Effector CD8-positive, alpha-beta T cell (primary cell): ENCODE measurements at places on chromosomes 4 and X.
A peak's percentile ranks its signal among the peaks of the same experiment; 100 is the strongest.

DNA sequence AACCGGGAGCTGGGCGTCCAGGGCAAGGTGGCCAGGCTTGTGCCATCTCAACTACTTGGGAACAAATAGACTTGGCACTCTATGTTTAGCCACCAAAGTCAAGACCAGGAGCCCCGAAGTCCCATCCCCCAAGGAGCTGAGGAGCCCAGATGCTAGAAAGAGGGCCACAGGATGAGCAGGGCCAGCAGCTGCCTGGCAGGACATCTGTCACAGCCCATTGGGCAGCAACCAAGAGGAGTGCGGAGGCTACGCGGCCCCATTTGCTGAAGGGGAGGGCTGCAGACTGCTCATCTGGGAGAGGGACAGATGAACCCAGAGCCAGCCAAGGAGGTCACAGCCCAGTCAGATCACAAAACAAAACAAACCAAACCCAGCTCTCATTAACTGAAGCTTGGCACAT is 22.9 kb upstream of the SOWAHD start:
- no peak for DNase-seq

DNA sequence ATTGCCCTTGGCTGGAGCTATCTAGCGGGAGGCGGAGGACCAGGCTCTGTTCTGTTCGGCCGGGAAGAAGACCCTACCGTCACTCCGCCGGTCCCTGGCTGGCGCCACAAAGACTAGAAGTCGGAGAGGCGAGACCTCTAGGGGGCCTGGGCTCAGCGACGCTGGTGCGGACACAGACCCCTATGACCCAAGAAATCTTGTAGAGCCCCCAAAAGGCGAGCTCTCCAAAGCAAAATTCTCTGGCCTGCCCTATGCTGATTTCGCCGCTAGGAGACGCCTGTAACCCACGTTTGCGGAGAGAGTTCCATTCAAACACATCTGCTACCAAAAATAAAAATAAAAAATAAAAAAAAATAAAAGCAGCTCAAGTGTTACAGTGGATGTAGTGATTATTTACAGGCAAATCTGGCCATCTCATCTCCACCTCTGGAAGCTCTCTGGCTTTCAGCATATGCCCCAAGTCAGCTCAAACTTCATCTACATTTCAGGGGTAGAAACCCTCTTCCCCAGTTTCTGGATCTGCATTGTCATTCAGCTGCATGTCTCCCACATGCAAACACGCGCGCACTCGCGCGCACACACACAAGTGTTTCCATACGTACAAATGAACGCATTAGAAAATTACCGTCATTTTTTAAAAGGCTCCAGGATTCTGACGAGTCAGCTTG is 2.4 kb upstream of the PCDH10 start:
- no peak for DNase-seq

GRCh38 chrX:33307911-33308354 is 96.6 kb upstream of the DMD start:
- no peak for DNase-seq

DNA sequence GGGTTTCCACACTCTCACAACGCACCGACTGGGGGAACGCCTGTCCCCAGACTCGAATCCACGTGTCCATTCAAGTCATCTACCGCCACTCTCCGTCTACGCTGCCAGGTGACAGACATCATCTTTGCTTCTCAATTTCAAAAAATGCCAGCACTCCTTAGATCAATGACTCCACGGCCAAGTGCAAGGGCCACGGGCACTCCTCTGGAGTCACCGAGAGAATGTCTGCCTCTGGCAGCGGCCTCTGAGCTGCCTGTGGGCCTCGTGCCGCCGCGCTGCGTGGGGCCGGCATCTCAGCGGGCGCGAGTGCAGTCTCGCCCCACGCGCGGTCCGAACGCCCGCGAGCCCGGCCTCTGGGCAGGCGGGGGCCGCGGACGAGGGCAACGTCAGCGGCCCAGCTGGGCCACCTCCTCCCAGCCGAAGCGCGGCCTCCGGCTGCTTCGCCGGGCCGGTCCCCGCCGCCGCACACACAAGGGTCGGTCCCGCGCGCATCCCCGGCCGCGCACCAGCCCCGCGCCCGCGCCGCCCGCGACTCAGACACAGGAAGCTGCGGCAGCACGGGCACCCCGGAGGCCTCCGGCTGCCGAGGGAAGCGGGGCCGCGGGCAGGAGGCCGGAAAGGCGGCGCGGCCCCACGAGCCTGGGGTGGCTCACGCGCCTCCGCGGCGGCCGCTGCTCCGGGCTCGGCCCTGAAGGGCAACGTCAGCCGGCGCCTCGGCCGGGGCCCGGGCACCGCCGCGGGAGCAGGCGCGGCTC is 450 bp downstream of the ACSL1 start:
- DNase-seq, result peak; percentile 28

DNA sequence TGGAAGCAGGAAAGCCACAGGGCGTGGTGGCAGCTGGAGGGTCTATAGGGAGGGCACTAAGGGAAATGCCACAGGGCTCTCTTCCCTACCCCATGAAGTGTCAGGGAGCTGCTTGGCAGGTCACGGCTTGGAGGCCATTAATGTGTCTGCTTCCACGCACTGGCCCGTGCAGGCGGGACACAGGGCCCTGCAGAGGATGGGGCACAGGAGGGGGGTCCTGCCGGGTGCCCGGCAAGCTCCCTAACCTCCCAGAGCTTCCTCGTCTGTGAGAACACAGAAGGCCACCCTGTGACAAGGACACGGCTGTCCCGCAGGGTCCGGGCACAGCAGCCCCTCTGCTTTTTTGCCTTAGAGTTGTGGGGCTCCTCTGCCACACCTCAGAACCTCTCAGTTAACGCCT is 25.5 kb downstream of the FAM53A start:
- no peak for DNase-seq

- no peak for DNase-seq
These were observed 2.0 kb downstream of the SMIM14 start for GRCh38 chr4:39636531-39637184.

GRCh38 chr4:7462509-7462971 is 27.8 kb upstream of the PSAPL1 start:
- DNase-seq, result no peak

- no peak for DNase-seq
These were observed 750.2 kb upstream of the HS3ST1 start for GRCh38 chr4:12178614-12179610.

DNA sequence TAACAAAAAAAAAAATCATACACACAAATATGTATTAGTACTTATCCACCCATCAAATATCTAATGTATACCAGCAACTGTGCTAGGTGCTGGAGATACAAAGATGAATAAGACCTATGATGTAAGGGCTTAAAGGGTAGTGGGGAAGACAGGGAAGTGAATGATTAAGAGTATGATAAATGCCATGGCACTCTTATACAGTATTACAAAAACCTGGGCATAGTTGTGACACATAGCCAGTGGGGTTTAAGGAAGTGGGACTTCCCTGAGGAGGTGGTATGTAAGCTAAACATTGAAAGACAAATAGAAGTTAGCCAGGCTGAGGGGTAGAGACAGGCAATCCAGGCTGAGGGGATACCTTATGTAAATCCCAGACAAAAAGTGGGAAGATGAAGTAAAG is 23.5 kb downstream of the CHM start:
- DNase-seq, result no peak

DNA sequence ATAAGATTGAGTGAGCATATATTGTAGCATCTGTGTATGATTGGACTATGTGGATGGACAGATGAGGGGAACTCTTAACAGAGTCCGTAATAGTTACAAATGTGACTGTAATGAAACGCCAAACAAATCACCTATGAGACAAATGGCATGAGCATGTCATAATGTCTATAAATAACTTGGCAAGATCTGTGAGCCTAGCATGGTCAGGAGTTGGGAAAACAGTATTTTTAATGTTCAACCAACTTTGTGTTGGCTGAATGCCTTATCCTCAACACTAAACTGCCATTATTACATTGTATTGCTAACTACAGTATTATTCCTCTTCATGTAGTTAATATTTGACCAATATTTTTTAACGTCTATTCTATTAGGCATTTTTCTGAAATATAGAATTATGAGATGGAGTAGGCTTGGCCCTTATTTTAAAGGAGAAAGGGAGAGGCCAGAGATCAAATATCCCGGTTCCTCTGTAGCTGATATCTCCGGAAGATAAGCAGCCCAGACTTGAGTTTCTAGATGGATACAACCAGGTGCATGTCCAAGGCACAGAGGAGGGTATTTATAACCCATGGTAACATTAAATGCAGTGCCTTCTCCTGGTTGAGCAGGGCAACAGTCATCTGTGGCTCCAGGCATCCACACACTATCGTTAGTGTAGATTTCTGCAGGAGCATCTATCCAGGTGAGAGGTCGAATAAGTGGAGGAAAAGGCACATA is 32.7 kb downstream of the PF4 start:
- no peak for DNase-seq

GRCh38 chrX:37796805-37797204 is 16.9 kb downstream of the CYBB start:
- DNase-seq, result no peak

DNA sequence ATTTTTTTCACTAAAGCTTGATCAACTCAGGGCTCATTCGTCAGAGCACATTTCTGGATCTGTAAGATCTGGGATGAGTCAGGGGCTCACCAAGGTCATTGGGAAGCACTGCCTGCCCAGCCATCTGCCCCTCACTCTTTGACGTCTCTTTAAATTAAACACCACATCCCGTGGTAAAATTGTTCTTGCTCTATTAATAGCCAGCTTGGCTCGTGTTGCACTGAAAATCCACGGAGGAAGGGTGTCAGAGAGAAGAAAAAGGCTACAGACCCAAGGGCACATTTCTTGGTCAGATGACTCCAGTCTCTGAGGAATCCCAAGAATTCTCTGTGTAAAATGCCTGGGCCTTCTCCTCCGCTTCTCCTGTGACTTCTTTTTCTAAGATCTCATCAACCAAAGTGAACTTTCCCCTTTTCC is 45.7 kb upstream of the GATB start:
- no peak for DNase-seq

DNA sequence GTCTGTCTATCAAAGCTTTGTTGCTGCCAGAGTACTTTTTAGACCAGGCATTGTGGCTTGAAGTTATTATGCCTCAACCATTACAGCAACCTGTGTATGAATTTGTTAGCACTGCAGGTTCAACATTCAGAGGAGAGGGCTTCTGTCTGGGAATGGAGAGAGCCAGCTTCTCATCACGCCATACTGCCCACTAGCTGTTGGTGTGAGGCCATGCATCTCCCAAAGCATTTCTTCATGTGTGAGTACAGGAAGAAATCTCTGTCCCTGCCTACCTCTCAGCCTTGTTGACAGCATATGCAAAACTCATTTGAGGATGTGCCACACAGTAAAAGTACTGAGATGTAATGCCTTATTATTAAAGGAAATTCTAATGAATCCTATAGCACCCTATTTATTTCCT is 76.9 kb upstream of the PPARGC1A start:
- DNase-seq, result no peak

DNA sequence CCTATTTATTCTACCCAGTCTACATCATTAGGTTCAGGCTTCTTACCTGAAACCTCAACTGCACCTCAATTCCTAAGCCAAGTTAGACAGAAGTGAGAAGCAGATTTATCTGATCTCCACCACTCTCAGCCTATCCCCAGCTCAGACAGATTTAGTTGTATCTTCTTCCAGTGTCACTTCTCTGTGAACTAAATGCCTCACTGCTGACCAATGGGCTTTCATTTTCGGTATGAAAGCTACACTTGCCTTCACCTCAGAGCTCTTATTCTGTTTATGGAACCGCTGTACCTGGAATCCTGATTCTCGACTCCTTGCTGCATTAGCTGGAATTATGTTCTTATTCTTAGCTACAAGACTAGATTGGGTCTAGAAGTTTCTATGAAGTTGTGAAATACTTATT is 833.2 kb downstream of the CCSER1 start:
- DNase-seq, result no peak

- DNase-seq, result no peak
These were observed 10.7 kb upstream of the FBXL5 start for GRCh38 chr4:15665753-15666365.
